ENCODE measurements at places on chromosomes 3 and 15.

DNA sequence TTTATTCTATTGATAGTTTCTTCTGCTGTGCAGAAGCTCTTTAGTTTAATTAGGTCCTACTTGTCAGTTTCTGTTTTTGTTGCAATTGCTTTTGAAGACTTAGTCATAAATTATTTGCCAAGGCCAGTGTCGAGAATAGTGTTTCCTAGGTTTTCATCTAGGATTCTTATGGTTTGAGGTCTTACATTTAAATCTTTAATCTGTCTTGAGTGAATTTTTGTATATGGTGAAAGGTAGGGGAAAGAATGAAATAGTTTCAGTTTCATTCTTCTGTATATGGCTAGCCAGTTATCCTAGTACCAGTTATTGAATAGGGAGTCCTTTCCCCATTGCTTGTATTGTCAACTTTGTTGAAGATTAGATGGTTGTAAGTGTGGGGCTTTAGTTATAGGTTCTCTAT is 10.6 kb upstream of the GCSAM start:
- DNase-seq = no peak

GRCh38 chr15:33639978-33640377 is 328.3 kb upstream of the CHRM5 start:
- no peak for DNase-seq

- DNase-seq = peak; percentile 28
Observed at GRCh38 chr3:53236112-53236841, 19.5 kb downstream of the TKT start.

DNA sequence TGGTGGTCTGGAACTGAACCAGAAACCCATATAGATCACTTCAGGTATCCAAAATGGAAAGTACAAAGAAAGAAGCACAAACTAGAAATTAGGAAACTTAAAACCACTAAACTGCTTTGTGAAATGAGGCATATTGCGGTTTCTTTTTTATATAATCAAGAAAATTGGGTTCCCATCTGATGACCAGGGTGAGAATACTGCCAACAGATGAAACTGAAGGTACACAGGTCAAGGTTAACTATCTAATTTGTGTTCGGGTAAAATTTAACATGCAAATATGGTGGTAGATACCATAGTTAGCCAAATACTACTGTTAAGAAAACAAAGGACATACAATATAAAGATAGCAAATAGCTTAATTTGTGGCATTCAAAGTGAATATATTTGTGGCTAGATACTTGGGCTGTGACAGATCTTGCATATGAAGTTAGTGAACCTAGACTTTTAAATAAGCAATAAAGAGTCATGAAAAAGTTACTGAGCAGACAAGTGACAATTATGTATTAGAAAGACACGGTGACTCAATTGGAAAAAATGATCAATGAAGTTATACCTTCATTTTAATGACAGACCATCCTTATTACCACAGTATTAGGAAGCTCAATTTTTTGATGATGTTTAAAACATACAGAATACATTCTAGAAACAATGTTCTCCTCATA is 127.4 kb downstream of the NR2E3 start:
- no peak for DNase-seq

- DNase-seq = no peak
Observed at GRCh38 chr15:39427705-39428104, 153.2 kb upstream of the THBS1 start.

DNA sequence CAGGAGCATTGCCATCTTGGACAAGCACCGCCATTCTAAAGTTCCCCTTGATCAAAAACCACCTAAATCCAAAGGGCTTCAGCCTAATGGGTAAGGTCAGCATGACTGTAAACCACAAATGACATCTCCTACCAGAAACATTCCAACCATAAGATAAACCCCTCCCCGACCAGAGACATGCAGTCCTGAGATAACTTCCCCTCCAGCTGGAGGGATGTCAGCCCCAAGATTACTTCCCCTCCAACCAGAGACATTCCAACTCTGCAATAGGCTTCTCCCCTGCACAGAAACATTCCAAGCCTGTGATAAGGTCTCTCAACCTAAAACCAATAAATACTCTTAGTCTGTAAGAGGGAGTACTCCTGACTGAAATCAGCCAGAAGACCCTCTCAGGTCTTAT is 62.7 kb upstream of the DNAJC19 start:
- DNase-seq = no peak

GRCh38 chr3:18481946-18482548 is 56.9 kb upstream of the SATB1 start:
- DNase-seq = no peak

- DNase-seq = no peak
Observed at GRCh38 chr3:152202976-152203626, 65.6 kb upstream of the MBNL1 start.

- no peak for DNase-seq
Observed at GRCh38 chr3:10361375-10361774, 40.5 kb upstream of the SEC13 start.

- DNase-seq = no peak
Observed at GRCh38 chr15:54026891-54027290, 48.6 kb downstream of the UNC13C start.

- DNase-seq = no peak
Observed at GRCh38 chr3:27990324-27990723, 251.1 kb upstream of the CMC1 start.

- no peak for DNase-seq
Observed at GRCh38 chr3:9912294-9912935, 4.5 kb upstream of the IL17RC start.

DNA sequence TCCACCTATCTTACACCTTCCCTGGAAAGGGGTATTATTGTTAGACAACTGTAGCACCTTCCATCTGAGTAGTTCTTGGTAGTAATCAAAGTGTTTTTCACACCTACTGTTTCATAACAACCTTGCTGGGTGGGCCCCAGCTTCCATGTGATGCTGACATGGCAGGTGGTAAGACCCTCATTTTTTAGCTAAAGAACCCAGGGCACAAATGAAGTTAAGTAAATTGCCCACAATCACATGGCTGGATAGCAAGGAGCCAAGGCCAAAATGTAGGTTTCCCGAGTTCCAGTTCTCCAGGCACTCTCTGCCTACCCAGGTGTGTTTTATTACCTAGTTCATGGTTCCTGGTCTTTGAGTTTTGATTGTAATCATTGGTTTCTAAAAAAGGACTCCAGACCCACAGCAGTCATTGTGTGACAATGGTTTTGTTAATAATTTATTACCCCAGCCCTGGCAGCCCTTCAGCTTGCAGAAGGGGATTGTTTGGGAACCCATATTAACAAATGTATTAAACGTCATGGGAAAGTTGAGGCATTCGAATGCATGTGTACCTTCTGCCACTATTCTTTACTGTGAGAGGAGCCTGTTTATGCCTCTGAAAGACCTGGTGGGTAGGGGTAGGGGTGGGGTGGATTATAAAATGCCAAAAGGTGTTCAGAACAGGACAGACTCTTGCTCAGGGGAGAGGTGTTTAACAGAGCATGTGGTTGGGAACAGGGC is 222.2 kb upstream of the BHLHE40 start:
- no peak for DNase-seq

- DNase-seq = no peak
Observed at GRCh38 chr3:144968750-144969350, 997.2 kb downstream of the DIPK2A start.

DNA sequence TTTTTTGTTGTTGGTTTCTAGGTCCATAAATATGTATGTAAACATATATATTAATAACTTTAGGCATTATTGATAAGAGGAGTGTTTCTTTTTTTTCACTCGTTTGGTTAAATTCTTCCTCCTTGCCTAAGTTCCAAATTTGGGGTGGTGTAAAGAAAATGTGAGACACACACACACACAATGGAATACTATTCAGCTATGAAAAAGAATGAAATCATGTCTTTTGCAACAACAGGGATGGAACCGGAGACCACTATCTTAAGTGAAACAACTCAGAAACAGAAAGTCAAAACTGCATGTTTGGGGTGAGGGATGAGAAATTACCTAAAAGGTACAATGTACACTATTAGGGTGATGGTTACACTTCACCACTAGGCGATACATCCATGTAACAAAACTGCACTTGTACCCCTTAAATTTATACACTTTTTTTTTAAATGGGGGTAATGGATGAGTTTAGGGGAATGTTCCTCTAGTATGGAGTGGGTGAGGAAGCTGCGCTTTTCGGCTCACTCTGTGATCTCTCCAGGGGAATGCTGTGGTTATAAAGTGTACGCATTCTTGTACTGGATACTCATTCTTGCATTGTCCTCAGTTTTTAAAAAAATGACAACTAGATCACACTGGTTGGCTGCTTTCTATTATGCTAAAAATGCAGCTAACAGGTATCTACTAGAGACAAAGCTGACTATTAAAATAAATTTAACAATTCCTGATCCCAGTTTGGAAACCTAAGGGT is 50.8 kb upstream of the PPARG start:
- no peak for DNase-seq

GRCh38 chr3:169457807-169458697 is 205.5 kb downstream of the MECOM start:
- DNase-seq = no peak

- DNase-seq = no peak
Observed at GRCh38 chr15:26097216-26097615, 234.1 kb upstream of the ATP10A start.

GRCh38 chr3:121916189-121916588 is 22.0 kb downstream of the SLC15A2 start:
- DNase-seq = no peak

- DNase-seq = peak; percentile 51
Observed at GRCh38 chr3:49124991-49125670, 4.5 kb upstream of the USP19 start.

GRCh38 chr15:83081256-83082014 is 14.4 kb upstream of the BTBD1 start:
- DNase-seq = no peak

- no peak for DNase-seq
Observed at GRCh38 chr3:180594631-180595558, 7.1 kb upstream of the TTC14 start.

DNA sequence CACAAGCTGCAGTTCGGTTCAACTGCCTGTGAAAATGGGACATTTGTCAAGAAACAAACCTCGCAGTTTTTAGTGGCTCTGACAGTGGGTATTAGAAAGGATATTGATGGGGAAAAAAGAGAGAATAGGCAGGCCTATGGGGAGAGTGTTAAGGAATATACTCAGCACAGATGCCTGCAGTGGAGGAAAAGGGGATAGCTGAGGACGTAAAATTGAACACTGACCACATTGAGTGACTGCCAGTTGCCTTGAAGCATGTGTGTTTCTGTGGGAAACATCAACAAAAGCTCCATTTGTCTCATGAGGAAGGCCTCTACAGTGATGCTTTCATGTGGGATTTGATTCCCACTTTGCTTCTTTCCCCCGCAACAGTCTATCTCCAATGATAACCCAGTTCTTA is 1042.1 kb downstream of the TUSC7 start:
- no peak for DNase-seq

- DNase-seq = no peak
Observed at GRCh38 chr3:3806092-3806491, 6.9 kb downstream of the LRRN1 start.

DNA sequence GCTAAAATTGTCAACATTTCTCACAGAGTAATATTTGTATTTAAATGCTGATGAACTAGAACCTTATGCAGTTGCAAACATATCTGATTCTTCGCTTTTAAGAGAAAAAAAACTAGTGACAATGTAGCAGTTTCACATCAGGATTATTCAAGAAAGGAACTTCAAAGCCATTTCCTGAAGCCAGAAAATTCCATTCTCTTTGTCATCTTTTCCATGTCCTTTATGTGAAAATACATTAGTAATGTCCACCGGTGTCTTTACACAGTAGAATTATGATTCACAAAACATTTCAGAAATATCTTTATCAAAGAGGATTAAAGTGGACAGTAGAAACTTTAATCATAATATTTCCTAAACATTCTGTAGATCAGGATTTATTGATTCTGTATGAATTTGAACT is 12.7 kb upstream of the LXN start:
- no peak for DNase-seq

GRCh38 chr15:94970802-94971201 is 739.4 kb downstream of the MCTP2 start:
- no peak for DNase-seq

DNA sequence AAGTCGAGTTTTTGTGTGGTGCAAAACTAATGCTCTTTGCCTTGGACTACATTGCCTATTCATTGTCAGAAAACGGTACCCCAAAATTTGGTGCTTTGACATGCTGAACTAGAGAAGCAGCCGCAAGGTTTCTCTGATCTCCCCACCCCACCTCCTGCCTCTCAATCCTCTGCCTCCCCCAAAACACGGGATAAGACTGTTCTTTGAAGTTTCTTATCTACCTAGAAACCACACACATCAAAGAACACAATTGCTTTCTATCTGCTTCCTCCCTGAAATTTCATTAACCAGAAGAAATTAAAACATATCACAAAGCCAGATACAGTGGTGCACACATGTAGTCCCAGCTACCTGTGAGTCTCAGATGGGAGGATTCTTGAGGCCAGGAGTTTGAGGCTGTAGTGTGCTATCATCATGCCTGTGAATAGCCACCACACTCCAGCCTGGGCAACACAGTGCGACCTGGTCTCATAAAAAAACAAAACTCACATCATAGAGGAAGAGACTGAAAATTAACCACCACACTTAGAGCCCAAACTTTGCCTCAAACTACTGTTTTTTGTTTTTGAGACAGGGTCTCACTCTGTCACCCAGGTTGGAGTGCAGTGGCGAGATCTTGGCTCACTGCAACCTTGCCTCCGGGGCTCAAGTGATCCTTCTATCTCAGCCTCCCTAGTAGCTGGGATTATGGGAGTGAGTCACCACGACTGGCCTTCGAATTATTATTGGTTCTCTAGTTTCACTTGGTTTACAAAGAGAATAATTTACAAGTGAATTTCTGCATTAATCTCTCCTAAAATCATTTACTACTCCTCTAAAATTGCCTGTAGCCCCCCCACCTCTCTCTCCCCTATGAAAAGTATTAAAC is 2.7 kb upstream of the PCNP start:
- no peak for DNase-seq

DNA sequence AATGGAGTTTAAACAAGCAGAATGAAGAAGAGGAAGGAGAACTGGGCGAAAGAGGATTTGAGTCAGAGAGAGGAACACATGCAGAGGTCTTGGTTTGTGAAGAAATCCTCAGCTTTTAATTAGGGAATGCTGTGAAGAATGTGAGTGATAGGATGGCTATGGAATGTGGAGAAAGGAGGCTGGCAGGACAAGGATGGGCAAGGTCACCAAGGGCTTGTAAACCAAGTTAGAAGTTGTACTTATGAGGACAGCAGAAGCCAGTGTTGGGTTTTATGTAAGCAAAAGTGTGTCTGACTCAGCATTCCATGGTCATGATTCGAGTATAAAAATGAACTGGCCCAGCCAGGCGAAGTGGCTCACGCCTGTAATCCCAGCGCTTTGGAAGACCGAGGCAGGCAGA is 60.0 kb upstream of the IL12A start:
- no peak for DNase-seq

DNA sequence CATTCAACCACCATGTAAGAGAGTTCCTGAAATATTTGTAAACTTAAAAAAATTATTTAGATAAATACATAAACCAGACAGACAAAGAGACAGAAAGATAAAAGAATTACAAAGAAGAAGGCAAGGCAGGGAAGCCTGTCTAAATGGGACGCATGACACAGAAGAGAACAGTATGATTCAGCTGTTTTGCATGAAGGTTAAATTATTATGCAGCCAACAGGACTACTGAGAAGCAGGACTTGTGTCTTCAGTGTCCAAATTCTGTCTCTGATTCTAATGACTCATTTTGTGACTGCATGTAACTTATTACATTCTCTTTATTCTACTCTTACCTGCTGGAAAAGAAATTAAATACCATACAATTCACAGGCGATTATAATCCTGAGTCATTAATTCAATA is 340.4 kb upstream of the KCNMB2 start:
- no peak for DNase-seq

GRCh38 chr3:120693439-120694171 is 11.6 kb upstream of the HGD start:
- no peak for DNase-seq

GRCh38 chr15:58568157-58568571 is 136.4 kb downstream of the LIPC start:
- DNase-seq = no peak

All from occipital lobe (tissue), 3 donors.